ENCODE measurements at places on chromosomes 6 and 20. TPM values are rescaled to one million over a fixed set of nuclear protein-coding genes. Genes with fewer than 3 reads are reported as not detected.
A peak's percentile ranks its signal among the peaks of the same experiment; 100 is the strongest.

DNA sequence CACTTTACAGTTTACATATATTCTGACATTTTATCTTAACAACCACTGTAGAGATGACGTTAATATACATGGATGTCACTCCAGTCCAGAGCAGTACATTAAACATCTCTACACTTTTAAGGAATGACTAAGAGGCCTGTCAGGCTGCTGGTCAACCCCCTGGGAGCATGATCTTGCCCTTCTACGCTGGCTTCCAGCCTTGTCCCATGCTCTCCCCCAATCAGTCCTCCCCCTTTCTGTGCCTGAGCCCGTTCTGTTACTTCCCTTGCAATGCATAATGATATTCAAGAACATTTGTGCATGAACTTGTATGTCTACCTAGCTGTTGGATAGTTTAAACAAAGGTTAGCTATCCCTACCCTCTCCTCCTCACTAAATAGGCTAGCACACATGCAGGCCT, 40.5 kb upstream of the PLCB4 start:
- no peak for DNase-seq
- H3K4me3 ChIP-seq = no peak overlapping the region
- H3K36me3 ChIP-seq = no peaks in the 10 kb centered on the region

- H3K4me3 ChIP-seq = no peak overlapping the region
- peak; percentile 91 for DNase-seq
- no peaks in the 10 kb centered on the region for H3K36me3 ChIP-seq
- H3K4me1 ChIP-seq = peaks cover 37% of the 10 kb centered on the region
- H3K27me3 ChIP-seq = no peaks in the 10 kb centered on the region
- peak overlapping the region; percentile 70 for H3K27ac ChIP-seq
Observed at GRCh38 chr6:45786355-45786781, 229.3 kb downstream of the CLIC5 start.

GRCh38 chr20:40181676-40182075, 507.4 kb downstream of the MAFB start:
- peaks cover 2% of the 10 kb centered on the region for H3K4me1 ChIP-seq
- no peak overlapping the region for H3K4me3 ChIP-seq
- no peaks in the 10 kb centered on the region for H3K36me3 ChIP-seq
- H3K27me3 ChIP-seq = no peaks in the 10 kb centered on the region

DNA sequence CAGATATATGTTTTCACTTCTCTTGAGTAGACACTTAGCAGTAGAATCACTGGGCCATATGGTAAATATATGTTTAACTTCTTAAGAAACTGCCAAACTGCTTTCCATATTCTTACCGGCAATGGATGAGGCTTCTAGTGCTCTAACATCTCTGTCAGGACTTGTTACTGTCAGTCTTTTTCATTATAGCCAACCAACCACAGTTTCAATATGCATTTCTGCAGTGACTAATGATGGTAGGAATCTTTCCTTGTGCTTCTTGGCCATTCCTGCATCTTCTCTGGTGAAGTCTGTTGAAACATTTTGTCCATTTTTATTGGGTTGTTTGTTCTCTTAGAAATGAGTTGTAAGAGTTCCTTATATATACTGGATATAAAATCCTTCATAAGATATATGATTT, 66.0 kb upstream of the SYNDIG1 start:
- H3K27ac ChIP-seq = no peak overlapping the region
- H3K4me3 ChIP-seq = no peak overlapping the region
- DNase-seq = no peak
- H3K4me1 ChIP-seq = no peaks in the 10 kb centered on the region

GRCh38 chr20:15836634-15837033, 736.6 kb downstream of the KIF16B start:
- no peaks in the 10 kb centered on the region for H3K4me1 ChIP-seq
- H3K27ac ChIP-seq = no peak overlapping the region

GRCh38 chr6:514396-514978, 122.9 kb downstream of the IRF4 start:
- H3K36me3 ChIP-seq = no peaks in the 10 kb centered on the region
- H3K4me1 ChIP-seq = peaks cover 11% of the 10 kb centered on the region
- DNase-seq = no peak
- H3K27ac ChIP-seq = no peak overlapping the region

- no peaks in the 10 kb centered on the region for H3K27me3 ChIP-seq
- no peak overlapping the region for H3K27ac ChIP-seq
- H3K36me3 ChIP-seq = no peaks in the 10 kb centered on the region
- no peaks in the 10 kb centered on the region for H3K4me1 ChIP-seq
Observed at GRCh38 chr6:16400248-16400760, 161.9 kb downstream of the GMPR start.

- H3K36me3 ChIP-seq = no peaks in the 10 kb centered on the region
- H3K4me1 ChIP-seq = no peaks in the 10 kb centered on the region
- H3K4me3 ChIP-seq = no peak overlapping the region
- no peak for DNase-seq
- no peaks in the 10 kb centered on the region for H3K27me3 ChIP-seq
Observed at GRCh38 chr6:136016228-136017225, 165.0 kb downstream of the PDE7B start.

DNA sequence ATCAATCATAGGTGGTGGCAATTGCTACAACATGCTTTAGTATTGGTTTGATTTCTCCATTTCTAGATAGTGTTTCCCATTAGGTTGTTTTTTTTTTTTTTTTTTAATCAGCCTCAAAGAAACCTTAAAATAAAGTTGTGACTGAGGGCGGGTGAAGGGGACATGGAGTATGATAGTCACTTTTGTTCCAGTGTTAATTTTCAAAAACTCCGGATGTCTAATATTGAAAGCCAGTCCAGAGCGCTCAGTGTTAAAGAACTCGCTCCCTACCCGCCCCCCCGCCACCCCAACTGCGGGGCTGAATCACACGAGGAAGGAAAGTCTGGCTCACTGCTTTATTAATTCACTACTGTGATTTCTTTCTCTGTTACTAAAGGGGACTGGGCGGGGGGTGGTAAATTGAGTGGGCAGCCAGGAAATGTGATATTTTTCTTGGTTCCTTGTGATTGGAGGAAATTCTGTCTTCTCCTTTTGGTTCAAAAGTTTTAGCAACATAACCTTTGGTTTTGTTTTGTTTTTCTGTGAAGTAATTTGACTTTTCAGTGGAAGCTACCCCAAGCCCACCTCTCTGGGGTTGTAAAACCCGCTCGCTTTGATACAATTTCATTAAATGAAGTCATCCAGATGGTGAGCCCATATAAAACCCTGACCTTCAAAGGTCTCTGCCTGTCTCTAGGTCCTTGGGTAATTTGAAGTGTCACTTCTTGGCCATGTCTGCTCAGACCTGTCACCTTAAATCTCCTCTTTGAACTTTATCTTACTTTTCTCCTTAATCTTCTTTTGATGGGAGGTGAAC, 38.0 kb downstream of the TNFAIP3 start:
- no peaks in the 10 kb centered on the region for H3K36me3 ChIP-seq
- H3K4me1 ChIP-seq = no peaks in the 10 kb centered on the region
- no peaks in the 10 kb centered on the region for H3K27me3 ChIP-seq
- H3K4me3 ChIP-seq = no peak overlapping the region

- no peak overlapping the region for H3K4me3 ChIP-seq
- H3K27ac ChIP-seq = no peak overlapping the region
- no peaks in the 10 kb centered on the region for H3K27me3 ChIP-seq
- no peaks in the 10 kb centered on the region for H3K36me3 ChIP-seq
- peaks cover 5% of the 10 kb centered on the region for H3K4me1 ChIP-seq
Observed at GRCh38 chr20:13865791-13866351, 81.0 kb downstream of the NDUFAF5 start.

DNA sequence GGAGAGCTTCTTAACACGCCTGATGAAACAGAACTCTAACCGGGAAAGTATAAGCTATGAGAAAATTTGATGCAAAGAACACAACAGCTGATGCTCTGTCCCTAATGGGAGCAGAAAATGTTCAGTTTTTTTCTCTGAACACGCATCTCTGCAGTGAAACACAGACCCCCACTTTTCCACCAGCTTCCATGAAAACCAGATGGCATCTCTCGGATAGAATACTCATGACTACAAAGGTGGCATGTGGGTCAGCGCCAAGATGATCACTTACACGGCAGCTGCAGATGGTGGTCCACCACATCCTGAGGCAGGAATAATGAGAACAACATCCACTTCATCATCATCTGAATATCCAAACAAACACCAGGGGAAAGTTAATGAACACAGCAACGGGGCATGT, 85.2 kb upstream of the CNR1 start:
- no peak for DNase-seq
- peaks cover 5% of the 10 kb centered on the region for H3K4me1 ChIP-seq
- H3K27ac ChIP-seq = no peak overlapping the region
- H3K27me3 ChIP-seq = no peaks in the 10 kb centered on the region
- no peak overlapping the region for H3K4me3 ChIP-seq
- H3K36me3 ChIP-seq = no peaks in the 10 kb centered on the region

GRCh38 chr6:15129887-15130286, 116.0 kb upstream of the JARID2 start:
- H3K4me3 ChIP-seq = no peak overlapping the region
- H3K4me1 ChIP-seq = peaks cover 6% of the 10 kb centered on the region
- H3K27me3 ChIP-seq = no peaks in the 10 kb centered on the region

DNA sequence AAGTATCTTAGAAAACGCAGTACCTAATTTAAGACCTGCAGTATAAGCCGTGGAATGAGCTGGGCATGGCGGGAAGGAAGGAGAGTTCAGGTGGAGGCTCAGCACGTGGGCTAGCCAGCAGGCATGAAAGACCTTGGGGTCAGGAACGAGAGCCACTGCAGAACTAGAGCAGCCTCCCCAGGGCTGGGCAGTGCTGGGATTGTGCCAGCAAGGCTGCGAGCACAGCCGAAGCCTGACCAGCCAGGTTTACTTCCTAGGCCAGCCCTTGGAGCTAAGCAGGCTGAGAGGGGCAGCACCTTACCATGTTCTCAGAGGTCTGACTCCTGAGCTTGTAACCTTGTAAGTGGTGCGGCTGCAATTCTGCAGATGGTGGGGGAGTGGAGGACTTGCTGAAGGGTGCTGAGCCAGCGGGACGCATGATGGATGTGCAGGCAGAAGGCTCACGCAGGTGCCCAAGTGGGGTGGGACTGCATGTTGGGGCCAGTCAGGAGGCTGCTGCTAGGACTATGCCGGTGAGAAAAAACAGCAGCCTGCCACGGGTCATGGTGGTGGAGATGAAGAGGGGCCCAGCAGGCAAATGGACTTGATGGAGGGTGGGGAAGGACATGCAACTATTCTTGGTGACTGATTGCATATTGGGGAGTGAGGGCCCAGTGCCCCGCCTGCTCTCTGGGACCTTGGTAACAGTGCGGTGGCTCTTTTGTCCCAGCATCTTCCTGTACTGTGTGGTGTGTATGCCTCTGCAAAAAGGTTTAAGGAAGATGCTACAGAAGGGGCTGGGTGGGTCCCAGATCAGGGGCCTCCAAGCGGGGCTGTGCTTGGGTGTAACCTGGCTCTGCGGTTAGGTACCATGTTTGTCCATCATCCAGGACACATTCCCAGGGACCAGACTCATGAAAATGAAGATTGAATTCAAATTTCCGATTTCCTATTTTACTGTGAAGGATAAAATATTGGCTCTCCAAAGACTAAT, 37.6 kb upstream of the IRF4 start:
- no peaks in the 10 kb centered on the region for H3K36me3 ChIP-seq
- no peak overlapping the region for H3K27ac ChIP-seq
- H3K4me3 ChIP-seq = no peak overlapping the region

DNA sequence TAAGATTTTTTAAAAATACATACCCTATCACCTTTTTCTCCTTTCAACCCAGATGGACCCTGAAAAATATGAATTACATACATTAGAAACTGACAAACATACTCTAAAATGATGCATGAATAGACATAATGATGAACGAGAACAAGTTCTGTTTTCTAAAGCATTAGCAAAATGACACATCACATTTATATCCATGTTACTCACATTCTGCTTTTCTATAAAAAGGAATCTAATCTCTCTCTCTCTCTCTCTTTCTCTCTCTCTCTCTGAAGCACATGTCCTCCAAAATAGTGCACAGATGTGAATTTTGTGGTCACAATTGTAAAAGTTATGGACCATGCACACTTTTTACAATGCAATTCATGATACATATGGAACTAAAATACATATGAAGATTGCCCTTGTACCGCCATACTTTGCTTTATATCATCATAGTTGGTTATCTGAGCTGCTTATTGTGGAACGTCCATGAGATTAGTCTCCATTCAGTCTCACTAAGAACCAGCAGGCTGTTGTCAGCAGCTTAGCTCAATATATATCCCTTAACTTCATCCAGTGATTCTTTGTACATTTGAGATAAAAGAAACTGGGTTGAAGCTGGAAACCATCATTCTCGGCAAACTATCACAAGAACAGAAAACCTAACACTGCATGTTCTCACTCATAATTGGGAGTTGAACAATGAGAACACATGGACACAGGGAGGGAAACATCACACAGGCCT, 114.2 kb downstream of the COL12A1 start:
- no peaks in the 10 kb centered on the region for H3K36me3 ChIP-seq
- no peak for DNase-seq
- H3K4me3 ChIP-seq = no peak overlapping the region
- H3K27me3 ChIP-seq = no peaks in the 10 kb centered on the region
- no peak overlapping the region for H3K27ac ChIP-seq

- no peak overlapping the region for H3K4me3 ChIP-seq
- DNase-seq = no peak
- no peaks in the 10 kb centered on the region for H3K4me1 ChIP-seq
- no peaks in the 10 kb centered on the region for H3K36me3 ChIP-seq
- H3K27ac ChIP-seq = no peak overlapping the region
Observed at GRCh38 chr20:45094201-45094600, 6.7 kb downstream of the KCNS1 start.

DNA sequence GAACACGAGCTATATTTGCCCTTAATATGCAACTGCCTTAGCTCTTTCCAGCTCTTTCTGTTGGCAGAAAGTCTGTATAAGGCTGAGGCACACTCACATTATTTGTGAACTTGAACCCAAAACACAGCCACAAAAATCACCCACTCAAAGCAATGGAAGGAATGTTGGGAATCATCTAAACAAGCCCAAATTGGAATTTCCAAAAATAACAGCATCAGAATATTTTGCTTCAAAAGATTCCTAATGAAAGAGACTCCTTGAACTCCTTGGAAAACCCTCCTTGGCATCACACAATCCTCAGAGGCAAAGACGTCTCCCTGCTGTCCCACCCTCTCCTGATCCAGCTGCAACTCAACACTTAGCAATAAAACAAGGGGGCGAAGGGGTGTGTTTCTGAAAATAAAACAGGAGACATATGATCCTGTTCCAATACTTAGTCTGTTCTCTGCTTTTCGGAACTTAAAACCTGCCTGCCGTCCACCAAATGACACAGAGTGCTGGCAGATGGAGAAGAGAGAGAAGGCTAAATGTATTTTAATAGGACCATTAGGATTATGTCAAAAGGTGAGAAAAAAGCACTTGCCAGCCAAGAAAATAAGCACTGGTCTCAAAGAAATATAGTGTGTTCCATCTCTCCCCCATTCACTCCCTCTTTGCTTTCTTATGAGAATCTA, 320.7 kb upstream of the JARID2 start:
- no peak for DNase-seq
- peaks cover 44% of the 10 kb centered on the region for H3K4me1 ChIP-seq
- H3K36me3 ChIP-seq = no peaks in the 10 kb centered on the region
- no peak overlapping the region for H3K4me3 ChIP-seq

- H3K4me1 ChIP-seq = no peaks in the 10 kb centered on the region
- DNase-seq = no peak
- no peaks in the 10 kb centered on the region for H3K27me3 ChIP-seq
Observed at GRCh38 chr6:17728551-17729222, 22.0 kb upstream of the NUP153 start.

- no peaks in the 10 kb centered on the region for H3K27me3 ChIP-seq
- H3K27ac ChIP-seq = no peak overlapping the region
- H3K4me1 ChIP-seq = no peaks in the 10 kb centered on the region
- H3K36me3 ChIP-seq = no peaks in the 10 kb centered on the region
Observed at GRCh38 chr20:51187261-51187660, 164.4 kb upstream of the KCNG1 start.

Gene SNAP91
- total RNA-seq = 3.4 TPM

Gene TUBB1
- not detected for total RNA-seq

Gene COX4I2
- not detected for total RNA-seq

Gene GGTLC1
- total RNA-seq = not detected

Gene CNKSR3
- total RNA-seq = 9.9 TPM

Gene OPN5
- total RNA-seq = not detected

Gene MCCD1
- not detected for total RNA-seq

Gene LIN28B
- total RNA-seq = 165 TPM

Gene UNC5CL
- 5.0 TPM for total RNA-seq

Gene PFDN4
- 597 TPM for total RNA-seq
